ENCODE measurements at places on chromosomes 11 and 22. TPM values are rescaled to one million over a fixed set of nuclear protein-coding genes. Genes with fewer than 3 reads are reported as not detected.

- peaks cover 6% of the 10 kb centered on the region for H3K36me3 ChIP-seq
- no peak overlapping the region for H3K4me3 ChIP-seq
- no peak overlapping the region for H3K27ac ChIP-seq
- H3K27me3 ChIP-seq, result no peaks in the 10 kb centered on the region
These were observed 4.3 kb upstream of the RGL4 start for GRCh38 chr22:23686416-23687024.

DNA sequence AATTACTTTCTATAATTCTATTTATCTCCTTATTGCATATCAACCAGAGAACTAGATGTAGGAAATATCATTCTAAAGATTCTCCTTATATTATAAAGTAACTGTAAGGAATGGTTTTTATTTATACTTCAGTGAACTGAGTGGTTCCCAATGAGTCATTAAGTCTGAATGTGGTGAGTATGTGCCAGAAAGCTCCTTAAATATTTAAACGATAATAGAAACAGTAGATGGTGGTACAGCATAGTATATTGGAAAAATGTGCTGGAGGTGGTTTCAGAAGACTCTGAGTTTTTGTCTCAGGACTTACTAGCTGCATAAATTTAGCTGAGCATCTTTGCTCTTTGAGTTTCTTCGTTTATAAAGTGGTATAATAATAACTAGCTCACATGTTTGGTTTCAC, 653.5 kb downstream of the FAM181B start:
- no peak overlapping the region for H3K4me3 ChIP-seq
- no peak overlapping the region for H3K27ac ChIP-seq
- no peaks in the 10 kb centered on the region for H3K4me1 ChIP-seq
- H3K36me3 ChIP-seq, result no peaks in the 10 kb centered on the region
- no peaks in the 10 kb centered on the region for H3K27me3 ChIP-seq

GRCh38 chr22:38704654-38705234, 1.0 kb upstream of the GTPBP1 start:
- peak overlapping the region; percentile 71 for H3K27ac ChIP-seq
- H3K27me3 ChIP-seq, result no peaks in the 10 kb centered on the region
- no peak for DNase-seq
- H3K4me3 ChIP-seq, result peak overlapping the region; percentile 23
- peaks cover 4% of the 10 kb centered on the region for H3K36me3 ChIP-seq

DNA sequence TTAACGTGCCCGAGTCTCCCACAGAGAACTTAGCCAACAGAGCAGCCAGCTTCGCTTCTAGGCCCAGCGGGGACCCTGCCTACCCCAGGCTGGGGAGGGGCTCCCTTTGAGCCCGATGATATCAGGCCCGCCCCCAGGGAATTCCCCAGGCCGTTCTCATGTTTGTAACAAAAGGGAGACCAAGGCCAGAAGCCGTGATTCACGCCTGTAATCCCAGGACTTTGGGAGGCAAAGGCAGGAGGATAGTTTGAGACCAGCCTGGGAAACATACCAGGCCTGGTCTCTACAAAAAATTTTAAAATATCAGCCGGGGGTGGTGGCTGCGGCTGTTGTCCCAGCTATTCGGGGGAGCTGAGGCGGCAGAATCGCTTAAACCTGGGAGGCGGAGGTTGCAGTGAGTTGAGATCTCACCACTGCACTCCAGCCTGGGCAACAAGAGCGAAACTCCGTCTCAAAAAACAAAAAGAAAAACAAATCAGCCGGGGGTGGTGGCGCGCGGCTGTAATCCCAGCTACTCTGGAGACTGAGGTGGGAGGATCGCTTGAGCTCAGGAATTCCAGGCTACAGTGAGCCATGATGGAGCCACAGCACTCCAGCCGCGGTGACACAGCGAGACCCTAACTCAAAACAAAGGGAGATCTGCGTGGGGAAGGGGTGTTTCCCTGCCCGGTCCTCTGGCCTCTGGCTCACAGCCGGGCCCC, 1.7 kb downstream of the DRD4 start:
- peaks cover 21% of the 10 kb centered on the region for H3K4me1 ChIP-seq
- peaks cover 4% of the 10 kb centered on the region for H3K36me3 ChIP-seq
- H3K27me3 ChIP-seq, result peaks cover 16% of the 10 kb centered on the region
- DNase-seq, result no peak
- H3K27ac ChIP-seq, result no peak overlapping the region

DNA sequence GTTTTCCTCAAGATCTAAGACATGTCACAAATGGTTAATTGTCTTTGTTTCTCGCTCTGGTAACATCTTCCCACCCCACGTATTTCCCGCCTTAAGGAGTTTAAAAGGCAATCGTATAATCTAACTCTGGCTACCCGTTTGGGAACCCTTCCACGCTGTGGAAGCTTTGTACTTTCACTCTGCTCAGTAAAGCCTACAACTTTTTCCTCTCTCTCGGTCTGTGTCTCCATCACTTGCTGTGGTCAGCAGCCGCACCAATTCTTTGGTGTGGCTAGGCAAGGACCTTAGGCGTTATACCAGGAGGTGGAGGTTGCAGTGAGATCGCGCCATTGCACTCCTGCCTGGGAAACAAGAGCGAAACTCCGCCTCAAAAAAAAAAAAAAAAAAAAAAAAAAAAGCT, 1430.1 kb downstream of the LRRC4C start:
- DNase-seq, result no peak
- no peaks in the 10 kb centered on the region for H3K4me1 ChIP-seq
- no peaks in the 10 kb centered on the region for H3K27me3 ChIP-seq
- H3K27ac ChIP-seq, result no peak overlapping the region

GRCh38 chr11:47399860-47400767, 8.3 kb upstream of the SLC39A13 start:
- no peak for DNase-seq
- peak overlapping the region; percentile 61 for H3K4me3 ChIP-seq
- peaks cover 33% of the 10 kb centered on the region for H3K4me1 ChIP-seq
- H3K27ac ChIP-seq, result peak overlapping the region; percentile 71
- H3K36me3 ChIP-seq, result no peaks in the 10 kb centered on the region
- H3K27me3 ChIP-seq, result no peaks in the 10 kb centered on the region

DNA sequence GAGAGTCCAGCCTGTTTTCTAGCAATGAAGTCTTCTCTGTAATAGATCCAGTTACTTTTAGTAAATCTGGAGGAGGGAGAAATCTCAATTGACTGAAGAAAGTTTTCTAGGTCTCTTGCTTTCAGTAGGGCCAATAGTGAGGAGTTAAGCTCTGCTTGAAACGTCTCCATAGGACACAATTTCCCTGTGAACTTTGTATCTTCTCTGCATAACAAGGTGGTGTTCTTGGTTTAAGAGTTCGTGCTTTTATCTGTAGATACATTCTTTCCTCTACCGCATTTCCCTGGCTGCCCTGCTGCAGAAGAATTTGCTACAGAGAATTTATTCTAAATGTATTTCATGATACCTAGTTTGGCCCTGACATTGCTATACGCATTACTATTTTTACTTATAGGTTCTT, 183.1 kb downstream of the ARHGAP42 start:
- H3K36me3 ChIP-seq, result no peaks in the 10 kb centered on the region
- no peak for DNase-seq

DNA sequence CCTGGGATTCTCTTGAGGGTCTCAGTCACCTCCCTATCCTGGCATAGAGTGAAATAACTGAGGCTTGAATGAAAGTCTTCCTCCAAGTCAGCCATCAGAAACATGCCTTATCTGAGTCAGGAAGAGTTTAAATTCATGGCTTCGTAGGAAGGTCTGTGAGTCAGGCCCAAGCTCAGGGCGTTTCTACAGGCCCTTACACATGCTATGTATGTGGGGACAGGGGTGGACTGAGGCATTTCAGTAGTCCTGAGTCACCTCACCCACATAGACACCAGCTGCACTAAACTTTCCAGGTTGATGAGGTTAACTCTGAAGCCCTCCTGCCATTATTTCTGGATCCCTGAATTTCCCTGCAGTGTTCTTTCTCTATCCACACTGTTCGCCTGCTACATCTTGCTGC, 134.6 kb upstream of the RCN1 start:
- no peaks in the 10 kb centered on the region for H3K36me3 ChIP-seq
- no peak for DNase-seq
- no peaks in the 10 kb centered on the region for H3K27me3 ChIP-seq

- H3K4me3 ChIP-seq, result peak overlapping the region; percentile 32
- peak overlapping the region; percentile 92 for H3K27ac ChIP-seq
- no peaks in the 10 kb centered on the region for H3K27me3 ChIP-seq
- H3K4me1 ChIP-seq, result peaks cover 11% of the 10 kb centered on the region
- DNase-seq, result peak; percentile 64
These were observed 47.7 kb upstream of the GAB2 start for GRCh38 chr11:78465169-78465942.

GRCh38 chr22:29907753-29908515, 25.0 kb downstream of the MTMR3 start:
- no peak for DNase-seq
- H3K27me3 ChIP-seq, result no peaks in the 10 kb centered on the region
- H3K4me1 ChIP-seq, result peaks cover 3% of the 10 kb centered on the region
- no peak overlapping the region for H3K4me3 ChIP-seq

DNA sequence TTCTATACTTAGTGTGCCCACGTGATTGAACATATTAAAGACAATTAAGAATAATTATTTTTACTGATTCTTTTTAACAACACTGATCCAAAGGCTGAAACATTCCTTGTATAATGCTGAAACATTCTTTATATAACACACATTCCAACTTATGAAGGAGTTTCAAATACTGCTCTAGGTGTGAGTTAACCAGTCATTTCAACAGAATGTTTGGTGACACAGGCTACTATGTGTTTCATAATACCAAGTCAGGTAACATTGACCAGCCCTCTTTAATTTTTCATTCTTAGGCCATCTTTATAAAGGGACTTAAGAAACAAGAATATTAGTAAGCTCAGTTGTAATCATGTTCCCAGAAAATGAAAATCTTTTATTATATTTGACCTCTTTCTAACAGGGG, 136.6 kb downstream of the ELP4 start:
- no peak overlapping the region for H3K4me3 ChIP-seq
- no peak for DNase-seq
- peaks cover 5% of the 10 kb centered on the region for H3K36me3 ChIP-seq
- no peaks in the 10 kb centered on the region for H3K27me3 ChIP-seq

GRCh38 chr22:40721266-40721665, 42.0 kb downstream of the MCHR1 start:
- no peaks in the 10 kb centered on the region for H3K27me3 ChIP-seq
- no peaks in the 10 kb centered on the region for H3K36me3 ChIP-seq
- no peak overlapping the region for H3K27ac ChIP-seq

- no peaks in the 10 kb centered on the region for H3K27me3 ChIP-seq
- H3K36me3 ChIP-seq, result peaks cover 38% of the 10 kb centered on the region
- no peak overlapping the region for H3K4me3 ChIP-seq
- H3K27ac ChIP-seq, result no peak overlapping the region
- DNase-seq, result no peak
These were observed 35.7 kb downstream of the TBCEL start for GRCh38 chr11:121059605-121060004.

- H3K36me3 ChIP-seq, result no peaks in the 10 kb centered on the region
- H3K4me1 ChIP-seq, result peaks cover 17% of the 10 kb centered on the region
- H3K4me3 ChIP-seq, result no peak overlapping the region
- no peak overlapping the region for H3K27ac ChIP-seq
- H3K27me3 ChIP-seq, result no peaks in the 10 kb centered on the region
These were observed 3.0 kb upstream of the APLNR start for GRCh38 chr11:57240007-57240406.

DNA sequence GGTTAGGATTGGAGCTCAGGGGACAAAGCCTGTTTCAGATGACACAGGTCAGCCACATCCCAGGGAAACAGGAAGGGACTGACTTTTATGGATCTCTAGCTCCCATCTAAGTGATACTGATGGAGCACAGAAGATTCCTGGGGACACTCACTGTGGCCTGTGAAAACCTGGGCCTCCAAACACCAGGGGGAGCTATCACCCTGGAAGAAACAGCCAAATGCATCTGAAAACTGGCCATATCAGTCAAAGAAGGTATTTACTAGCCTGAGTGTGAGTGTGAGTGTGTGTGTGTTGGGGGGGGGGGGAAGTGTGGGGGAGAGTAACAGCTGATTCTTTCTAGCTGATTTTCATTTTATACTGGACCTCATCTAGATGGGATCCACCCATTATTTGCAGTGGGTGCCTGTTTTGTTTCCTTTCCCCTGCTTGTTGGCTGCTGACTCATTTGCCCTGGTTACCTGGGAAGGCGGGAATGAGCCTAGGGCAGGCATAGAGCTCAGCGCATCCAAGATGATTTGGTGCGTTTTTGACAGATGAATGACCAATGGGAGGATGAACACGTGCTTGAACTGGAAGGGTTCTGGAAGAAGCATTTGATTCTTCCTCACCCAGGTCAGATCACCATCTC, 284.0 kb downstream of the KIRREL3 start:
- no peak overlapping the region for H3K4me3 ChIP-seq
- H3K27me3 ChIP-seq, result no peaks in the 10 kb centered on the region
- peaks cover 3% of the 10 kb centered on the region for H3K4me1 ChIP-seq
- no peak overlapping the region for H3K27ac ChIP-seq

DNA sequence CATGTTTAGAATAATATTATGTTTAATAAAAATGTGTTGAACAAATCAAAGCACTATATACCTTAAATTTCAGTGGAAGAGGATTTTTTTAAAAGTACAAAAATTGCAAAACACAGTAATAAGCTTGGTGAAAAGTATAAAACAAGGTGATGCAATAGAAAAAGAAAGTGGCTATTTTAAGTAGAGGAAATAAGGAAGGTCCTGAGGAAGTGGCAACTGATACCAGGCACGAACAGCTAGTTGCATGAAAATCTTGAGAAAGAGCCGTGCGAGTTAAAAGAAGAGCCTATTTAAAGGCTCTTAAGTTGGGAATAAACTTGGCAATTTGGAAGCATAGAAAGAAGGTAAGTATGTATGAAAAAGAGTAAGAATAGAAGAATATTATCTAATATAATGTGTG, 1679.3 kb downstream of the LRRC4C start:
- H3K27me3 ChIP-seq, result no peaks in the 10 kb centered on the region
- H3K27ac ChIP-seq, result no peak overlapping the region
- H3K4me3 ChIP-seq, result no peak overlapping the region
- no peaks in the 10 kb centered on the region for H3K4me1 ChIP-seq
- no peaks in the 10 kb centered on the region for H3K36me3 ChIP-seq

GRCh38 chr11:74671520-74672196, 59.6 kb downstream of the CHRDL2 start:
- H3K27ac ChIP-seq, result no peak overlapping the region
- H3K36me3 ChIP-seq, result no peaks in the 10 kb centered on the region
- H3K4me3 ChIP-seq, result no peak overlapping the region

FUT4 gene
- total RNA-seq, result 7.5 TPM

BRSK2 gene
- 0.11 TPM for total RNA-seq

ALX4 gene
- total RNA-seq, result not detected

WEE1 gene
- 17.1 TPM for total RNA-seq

TLCD5 gene
- not detected for total RNA-seq

MMP7 gene
- not detected for total RNA-seq

ARCN1 gene
- total RNA-seq, result 88.4 TPM

APOA5 gene
- not detected for total RNA-seq

All from natural killer cell (primary cell).